ENCODE measurements at places on chromosomes 13 and 19. TPM values are rescaled to one million over a fixed set of nuclear protein-coding genes. Genes with fewer than 3 reads are reported as not detected.
A peak's percentile ranks its signal among the peaks of the same experiment; 100 is the strongest.

GRCh38 chr13:102978168-102978567, 88.0 kb downstream of the SLC10A2 start:
- ATAC-seq, result no peak

DNA sequence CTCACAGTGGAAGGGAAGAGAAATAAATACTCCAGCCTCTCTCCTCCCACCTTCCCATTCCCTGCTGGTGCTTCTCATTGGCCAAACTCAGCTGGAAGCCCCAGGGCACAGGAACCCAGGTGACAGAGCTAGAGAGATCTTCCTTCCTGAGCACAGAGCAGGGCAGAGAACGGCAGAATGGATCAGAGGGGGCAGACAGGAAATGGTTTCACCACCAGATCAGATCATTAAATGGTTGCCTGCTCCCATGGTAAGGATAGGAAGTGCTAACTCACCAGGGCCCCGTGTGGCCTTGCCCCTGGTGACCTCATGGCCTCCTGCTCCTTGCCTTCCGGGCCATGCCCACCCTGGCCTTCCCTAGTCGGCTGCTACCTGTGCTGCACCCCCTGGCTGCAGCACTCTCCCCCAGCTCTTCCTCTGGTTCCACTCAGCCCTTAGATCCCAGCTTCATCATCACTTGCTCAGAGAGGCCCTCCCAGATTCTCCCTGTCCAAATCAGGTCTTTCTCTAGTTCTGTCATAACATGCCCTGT, 108.7 kb downstream of the DPF1 start:
- peak; percentile 11 for ATAC-seq

- no peak for ATAC-seq
Observed at GRCh38 chr13:26060357-26060756, 8.5 kb upstream of the SHISA2 start.

- peak; percentile 58 for ATAC-seq
Observed at GRCh38 chr19:49020931-49021895, 2.9 kb downstream of the CGB3 start.

- no peak for ATAC-seq
Observed at GRCh38 chr13:114101358-114102130, 30.9 kb downstream of the RASA3 start.

DNA sequence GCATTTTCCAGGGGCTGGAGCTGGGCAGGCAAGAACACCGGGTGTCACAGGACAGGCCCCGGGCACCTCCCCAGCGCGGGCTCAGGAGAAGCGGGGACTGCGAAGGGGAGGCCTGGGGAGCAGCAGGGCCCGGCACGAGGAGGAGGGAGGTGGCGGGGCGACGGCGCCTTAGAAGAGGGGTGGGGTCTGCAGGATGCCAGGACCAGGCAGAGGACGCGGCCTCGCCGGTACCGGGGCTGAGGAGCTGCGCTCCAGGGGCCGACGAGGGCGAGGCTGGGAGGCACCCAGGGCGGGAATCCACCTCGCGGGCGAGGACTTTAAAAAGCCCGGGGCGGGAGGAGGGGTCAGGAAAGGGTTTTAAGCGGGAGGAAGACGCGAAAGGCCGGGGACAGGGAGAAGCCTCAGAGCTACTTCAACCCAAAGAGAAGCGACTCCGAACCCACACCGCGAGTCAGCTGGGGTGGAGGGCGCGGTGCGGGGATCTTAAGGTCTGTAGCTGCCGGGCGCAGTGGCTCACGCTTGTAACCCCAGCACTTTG, 665 bp downstream of the ZNF347 start:
- peak; percentile 48 for ATAC-seq

DNA sequence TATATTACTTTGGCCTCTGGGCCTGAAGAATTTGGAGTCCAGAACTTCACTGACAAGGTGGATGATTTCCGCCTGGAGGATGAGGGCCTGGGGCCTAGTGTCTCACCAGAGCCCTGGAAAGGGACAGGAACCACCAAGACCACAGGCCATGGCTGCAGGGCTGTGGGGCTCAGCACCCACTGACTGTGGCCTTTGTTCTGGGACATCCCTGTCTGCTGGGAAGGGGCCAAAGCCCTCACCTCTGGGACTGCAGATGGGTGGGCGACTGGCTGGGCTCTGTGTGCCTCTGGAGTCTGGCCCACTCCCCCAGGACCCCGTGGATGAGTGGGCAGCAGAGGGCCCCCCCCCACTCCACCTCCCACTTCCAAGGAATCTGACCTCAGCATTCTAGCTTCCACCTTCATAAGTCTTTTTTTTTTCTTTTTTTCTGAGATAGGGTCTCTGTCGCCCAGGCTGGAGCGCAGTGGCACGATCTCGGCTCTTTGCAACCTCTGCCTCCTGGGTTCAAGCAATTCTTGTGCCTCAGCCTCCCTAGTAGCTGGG, 20.3 kb downstream of the CHST8 start:
- no peak for ATAC-seq

DNA sequence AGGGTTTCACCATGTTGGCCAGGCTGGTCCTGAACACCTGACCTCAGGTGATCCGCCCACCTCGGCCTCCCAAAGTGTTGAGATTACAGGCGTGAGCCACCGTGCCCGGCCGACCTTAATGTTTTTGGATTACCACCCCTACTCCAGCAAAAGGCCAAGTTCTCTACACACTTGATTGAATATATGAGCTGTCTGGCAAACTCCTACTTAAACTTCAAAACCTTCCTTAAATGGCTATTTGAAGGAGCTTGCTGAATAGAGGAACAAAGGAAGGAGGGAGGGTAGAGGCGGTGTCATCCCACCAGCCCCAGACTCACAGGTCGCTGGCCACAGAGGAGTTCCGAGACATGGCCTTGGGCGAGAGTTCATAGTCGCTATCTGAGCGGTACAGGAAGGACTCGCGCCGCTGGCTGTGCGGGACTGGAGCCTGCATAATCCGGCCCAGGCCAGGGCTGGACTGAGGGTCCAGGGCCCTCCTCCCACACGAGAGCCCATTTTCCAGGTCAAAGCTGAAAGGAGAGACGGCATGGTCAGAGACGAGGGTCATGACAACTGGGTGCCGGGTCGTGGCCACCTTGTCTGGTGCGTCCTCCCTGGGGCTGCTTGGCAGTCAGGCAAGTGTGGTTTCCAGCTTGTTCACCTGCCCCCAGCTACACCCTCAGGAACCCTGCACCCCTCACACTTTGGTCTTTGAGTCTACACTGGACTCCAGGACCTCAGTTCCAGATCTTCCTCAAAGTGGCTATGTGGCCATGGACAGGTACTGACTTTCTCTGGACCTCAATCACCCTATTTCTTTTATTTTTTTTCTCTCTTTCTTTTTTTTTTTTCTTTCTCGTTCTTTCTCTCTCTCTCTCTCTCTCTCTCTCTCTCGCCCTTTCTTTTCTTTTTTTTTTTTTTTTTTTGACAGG, 4.2 kb downstream of the PDE4C start:
- ATAC-seq, result no peak

DNA sequence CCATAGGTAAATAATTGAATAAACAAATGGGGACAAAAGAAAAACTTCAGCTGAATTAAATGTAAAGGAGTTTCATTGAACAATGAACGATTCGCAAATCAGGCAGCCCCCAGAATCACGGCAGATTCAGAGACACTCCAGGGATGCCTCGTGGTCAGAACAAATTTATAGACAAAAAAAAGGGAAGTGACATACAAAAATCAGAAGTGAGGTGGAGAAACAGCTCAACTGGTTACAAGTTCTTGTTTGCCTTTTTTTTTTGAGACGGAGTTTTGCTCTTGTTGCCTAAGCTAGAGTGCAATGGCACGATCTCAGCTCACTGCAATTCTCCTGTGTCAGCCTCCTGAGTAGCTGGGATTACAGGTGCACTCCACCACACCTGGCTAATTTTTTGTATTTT, 5.7 kb downstream of the ZNF566 start:
- no peak for ATAC-seq

DNA sequence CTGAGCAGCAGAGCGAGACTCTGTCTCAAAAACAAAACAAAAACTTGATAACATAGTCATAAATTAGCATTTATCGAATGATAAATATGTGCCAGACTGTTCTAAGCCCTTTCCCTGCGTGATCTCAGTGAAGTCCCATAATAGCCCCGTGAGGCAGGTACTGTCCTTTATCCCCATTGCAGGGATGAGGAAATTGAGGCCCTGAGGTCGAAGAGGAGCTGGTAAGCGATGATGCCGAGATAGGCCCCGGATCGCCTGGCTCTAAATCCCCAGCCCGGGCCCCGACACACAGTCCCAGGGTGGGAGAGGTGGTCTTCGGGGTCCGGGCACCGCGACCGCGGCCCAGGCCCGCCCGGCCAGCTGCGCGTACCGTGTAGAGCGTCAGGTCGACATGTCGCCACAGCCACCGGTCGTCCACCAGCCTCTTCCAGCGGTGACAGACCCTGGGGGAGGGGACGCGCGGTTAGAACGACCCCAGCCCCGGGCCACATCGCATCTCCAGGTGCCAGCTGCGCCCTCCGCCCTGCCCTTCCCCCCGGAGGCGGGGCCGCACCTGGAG, 625 bp downstream of the FBXL12 start:
- no peak for ATAC-seq

DNA sequence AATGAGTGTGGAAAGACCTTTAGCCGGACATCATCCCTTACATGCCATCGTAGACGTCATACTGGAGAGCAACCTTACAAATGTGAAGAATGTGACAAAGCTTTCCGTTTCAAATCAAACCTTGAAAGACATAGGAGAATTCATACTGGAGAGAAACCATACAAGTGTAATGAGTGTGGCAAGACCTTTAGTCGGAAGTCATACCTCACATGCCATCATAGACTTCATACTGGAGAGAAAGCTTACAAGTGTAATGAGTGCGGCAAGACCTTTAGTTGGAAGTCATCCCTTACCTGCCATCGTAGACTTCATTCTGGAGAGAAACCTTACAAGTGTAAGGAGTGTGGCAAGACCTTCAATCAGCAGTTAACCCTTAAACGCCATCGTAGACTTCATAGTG, 11.7 kb upstream of the ZNF813 start:
- no peak for ATAC-seq

GRCh38 chr19:8639821-8640401, 9.5 kb downstream of the NFILZ start:
- no peak for ATAC-seq

DNA sequence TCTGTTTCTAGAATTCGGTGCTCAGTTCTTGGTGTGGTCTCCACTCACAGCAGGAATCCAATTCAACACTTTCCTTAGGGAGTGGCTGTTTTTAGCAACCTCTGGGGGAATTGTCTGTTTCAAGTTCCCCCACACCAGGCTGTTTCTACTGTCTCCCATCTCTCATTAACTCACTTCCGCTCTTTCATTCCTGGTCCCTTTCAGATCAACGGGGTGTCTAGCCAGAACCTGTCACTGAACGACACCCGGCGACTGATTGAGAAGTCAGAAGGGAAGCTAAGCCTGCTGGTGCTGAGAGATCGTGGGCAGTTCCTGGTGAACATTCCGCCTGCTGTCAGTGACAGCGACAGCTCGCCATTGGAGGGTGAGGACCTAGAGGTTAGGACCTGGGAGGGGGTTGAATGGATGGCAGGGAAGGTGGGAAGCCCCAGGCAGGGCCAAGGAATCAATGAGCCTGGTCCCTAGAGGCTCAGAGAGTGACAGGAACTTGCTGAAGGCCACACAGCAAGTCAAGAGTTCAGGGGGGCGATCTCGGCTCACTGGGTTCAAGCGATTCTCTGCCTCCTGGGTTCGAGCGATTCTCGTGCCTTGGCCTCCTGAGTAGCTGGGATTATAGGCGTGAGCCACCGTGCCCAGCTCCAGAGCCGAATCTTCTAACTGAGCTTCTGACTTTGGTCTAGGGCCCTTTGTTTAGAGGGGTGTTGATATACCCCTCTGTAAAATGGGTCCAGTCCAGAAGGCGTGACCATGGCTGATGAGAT, 25.5 kb downstream of the TJP3 start:
- no peak for ATAC-seq

GRCh38 chr19:19532806-19533701, 4.3 kb downstream of the YJEFN3 start:
- ATAC-seq, result no peak

GRCh38 chr19:48043675-48044258, at the start of gene CABP5:
Gene CABP5, minus strand, starts transcription at chr19:48044079. Its CDS starts 157 bp downstream, at chr19:48043922.
- ATAC-seq, result no peak

GRCh38 chr13:50460358-50460757, 383.1 kb downstream of the DLEU7 start:
- no peak for ATAC-seq

DNA sequence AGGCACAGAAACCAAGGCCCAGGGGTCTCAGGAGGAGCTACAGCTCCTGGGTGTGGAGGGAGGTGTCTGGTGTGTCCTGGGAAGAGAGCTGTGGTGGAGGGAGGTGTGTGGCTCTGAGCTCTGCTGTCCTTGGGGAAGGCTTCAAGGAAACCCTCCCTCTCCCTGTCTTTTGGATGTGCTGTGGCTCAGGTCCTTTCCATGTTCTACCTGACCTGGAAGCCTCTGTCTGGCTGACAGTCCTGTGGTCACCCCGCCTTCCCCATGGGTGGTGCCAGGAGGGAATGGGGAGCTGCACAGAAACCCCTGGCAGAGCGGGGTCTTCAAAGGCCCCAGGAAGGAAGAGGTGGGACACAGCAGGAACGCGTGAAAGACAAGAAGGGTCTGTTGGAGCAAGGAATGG, 617 bp upstream of the CEACAM7 start:
- no peak for ATAC-seq

DNA sequence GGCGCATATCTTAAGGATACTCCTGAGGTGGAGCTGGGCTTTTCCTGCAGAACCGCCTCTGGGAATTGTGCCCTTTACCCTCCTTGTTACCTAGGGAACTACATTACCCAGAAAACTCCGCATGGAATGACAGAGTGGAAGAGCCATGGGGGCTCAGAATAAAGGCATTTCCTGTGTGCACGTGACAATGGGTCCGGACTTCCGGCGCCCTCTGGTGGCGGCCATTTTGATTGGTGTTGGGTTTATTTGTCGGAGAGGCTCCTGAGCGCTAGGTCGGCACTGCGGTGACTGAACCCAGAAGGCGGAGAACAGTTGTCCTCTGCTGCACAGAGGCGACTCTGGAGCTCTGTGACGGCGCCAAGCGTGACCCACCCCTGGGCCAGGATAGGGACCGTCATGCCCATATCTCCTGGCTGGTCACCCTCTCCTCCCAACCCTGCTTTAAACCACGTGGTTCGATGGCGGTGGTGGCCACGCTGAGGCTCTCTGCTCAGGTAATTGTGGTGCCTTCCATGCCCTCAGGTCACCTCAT, at the start of gene ZNF587B:
TSS of gene ZNF587B (plus strand) at position 229 of the 532 bp plus-strand sequence. CDS start at position 459, 230 bp downstream.
- no peak for ATAC-seq

DNA sequence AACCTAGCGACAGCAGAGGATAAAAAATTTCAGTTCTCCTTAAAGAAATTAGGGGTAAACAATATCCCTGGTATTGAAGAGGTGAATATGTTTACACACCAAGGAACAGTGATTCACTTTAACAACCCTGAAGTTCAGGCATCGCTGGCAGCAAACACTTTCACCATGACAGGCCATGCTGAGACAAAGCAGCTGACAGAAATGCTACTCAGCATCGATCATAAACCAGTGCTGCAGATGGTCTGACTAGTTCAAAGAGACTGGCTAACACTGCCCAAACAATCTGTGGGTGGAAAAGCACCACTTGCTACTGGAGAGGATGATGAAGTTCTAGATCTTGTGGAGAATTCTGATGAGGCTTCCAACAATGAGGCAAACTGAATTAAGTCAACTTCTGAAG, 19.9 kb upstream of the ACOD1 start:
- ATAC-seq, result no peak

- ATAC-seq, result no peak
Observed at GRCh38 chr13:24716011-24716410, 35.8 kb downstream of the ATP12A start.

ZNF468 gene
- 8.9 TPM for total RNA-seq

CNN1 gene
- not detected for total RNA-seq

C19orf85 gene
- total RNA-seq, result not detected

PTPRH gene
- not detected for total RNA-seq

CDK8 gene
- 19.7 TPM for total RNA-seq

KIR2DL1 gene
- not detected for total RNA-seq

RTBDN gene
- total RNA-seq, result not detected

MEIOSIN gene
- 0.37 TPM for total RNA-seq
